Type B pancreatic cell (in vitro differentiated cells): ENCODE measurements at places on chromosomes 7 and 10. TPM values are rescaled to one million over a fixed set of nuclear protein-coding genes. Genes with fewer than 3 reads are reported as not detected.

The INSYN2A gene
- 0.07 and 0.85 TPM in 2 replicates for total RNA-seq

The FXYD4 gene
- 0.97 and 3.1 TPM in 2 replicates for total RNA-seq

The CYP26A1 gene
- total RNA-seq = 1.1 and 4.2 TPM in 2 replicates

The EPO gene
- total RNA-seq = 0.22 and 0.40 TPM in 2 replicates

The SNX10 gene
- total RNA-seq = 1.8 and 2.8 TPM in 2 replicates

The FZD8 gene
- total RNA-seq = 3.7 and 7.5 TPM in 2 replicates

The DRGX gene
- 0.21 and 0.22 TPM in 2 replicates for total RNA-seq

The POMZP3 gene
- 8.9 and 10.5 TPM in 2 replicates for total RNA-seq

The RBP4 gene
- total RNA-seq = 30.3 and 54.3 TPM in 2 replicates

The SPDYE2B gene
- not detected in 2 replicates for total RNA-seq

The MICU1 gene
- 36.9 and 40.3 TPM in 2 replicates for total RNA-seq

GRCh38 chr7:110347081-110347480 lies 743.8 kb upstream of the LRRN3 start:
- no peak for DNase-seq

DNA sequence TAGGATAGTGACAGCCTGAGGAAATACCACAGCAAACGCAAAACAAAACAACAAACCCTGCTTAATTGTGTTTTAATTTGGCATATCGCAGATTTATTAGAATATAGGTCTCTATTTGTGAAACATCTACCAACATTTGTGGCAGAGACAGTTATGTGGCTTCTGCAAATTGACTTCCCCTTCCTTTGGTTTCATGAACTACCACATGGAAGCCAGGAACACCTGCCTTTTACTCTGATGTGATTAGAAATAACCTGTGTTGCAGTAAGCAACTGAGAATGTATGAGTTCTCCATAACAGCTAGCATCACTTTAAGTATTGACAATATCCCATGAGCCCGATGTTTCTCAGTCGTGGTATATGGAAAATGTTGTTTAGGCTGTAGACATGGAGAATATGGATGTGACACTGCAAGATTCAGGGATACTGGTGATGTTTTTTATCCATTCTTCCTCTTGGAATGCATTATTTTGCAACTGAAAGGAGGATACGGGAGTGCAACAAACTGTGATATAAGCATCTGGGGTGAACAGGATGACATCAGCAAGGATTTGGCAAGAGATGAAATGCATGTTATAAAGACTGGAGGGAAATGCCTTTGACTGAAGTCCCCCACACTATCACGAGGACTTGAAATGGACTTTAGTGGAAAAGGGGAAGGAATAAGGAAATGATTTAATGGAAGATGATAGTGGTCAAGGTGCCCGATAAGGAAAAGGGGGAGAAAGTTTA lies 95.9 kb downstream of the CUBN start:
- no peak for DNase-seq

GRCh38 chr10:79342811-79343561 lies 4.3 kb upstream of the PPIF start:
- peak; percentile 50 for DNase-seq

- DNase-seq = no peak
Measured at GRCh38 chr7:73364006-73364728, 36.2 kb downstream of the FKBP6 start.

DNA sequence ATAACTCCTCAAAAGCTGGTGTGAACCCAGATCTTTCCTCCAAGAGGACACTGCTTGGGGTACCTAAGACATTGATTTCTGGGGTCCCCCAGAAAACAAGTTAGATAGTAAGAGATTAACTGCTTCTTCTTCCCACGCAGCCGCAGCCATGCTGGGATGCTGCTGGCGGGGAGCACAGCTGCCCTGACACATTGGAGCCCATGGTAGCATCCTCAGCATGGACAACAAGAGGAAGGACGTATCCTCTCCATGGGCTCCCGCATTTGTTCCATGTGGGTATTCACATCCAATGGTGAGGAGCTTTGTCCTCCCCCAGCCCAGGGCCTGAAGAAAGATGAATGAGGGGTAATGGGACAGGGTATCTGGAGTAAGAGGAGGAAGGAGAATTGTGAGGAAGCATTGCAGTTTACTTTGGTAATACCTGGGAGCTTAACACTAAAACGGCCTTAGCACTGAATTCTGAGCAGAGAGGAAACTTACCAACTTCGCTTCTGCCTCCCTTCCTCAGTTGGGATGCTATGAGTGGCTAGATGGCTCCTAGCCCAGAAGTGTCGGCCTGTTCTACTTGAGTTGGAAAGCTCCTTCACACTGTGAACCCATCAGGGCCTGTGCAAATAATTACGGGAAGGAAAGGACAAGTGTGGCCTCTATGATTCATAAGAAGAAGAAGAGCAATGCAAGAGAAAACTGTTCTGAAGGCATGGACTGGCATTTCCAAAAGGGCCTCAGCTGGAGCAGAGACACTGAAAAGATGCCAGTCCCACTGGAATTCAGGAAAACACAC lies 43.9 kb downstream of the C10orf120 start:
- DNase-seq = no peak

- DNase-seq = no peak
Measured at GRCh38 chr10:55782181-55782580, 578.9 kb downstream of the ZWINT start.

GRCh38 chr10:88385601-88386203 lies 197.4 kb downstream of the RNLS start:
- DNase-seq = no peak

GRCh38 chr10:85983051-85983450 lies 383.5 kb downstream of the GRID1 start:
- DNase-seq = no peak

GRCh38 chr10:98758463-98758862 lies 311.7 kb upstream of the HPS1 start:
- DNase-seq = no peak

- no peak for DNase-seq
Measured at GRCh38 chr10:37246637-37247036, 121.2 kb downstream of the ANKRD30A start.

DNA sequence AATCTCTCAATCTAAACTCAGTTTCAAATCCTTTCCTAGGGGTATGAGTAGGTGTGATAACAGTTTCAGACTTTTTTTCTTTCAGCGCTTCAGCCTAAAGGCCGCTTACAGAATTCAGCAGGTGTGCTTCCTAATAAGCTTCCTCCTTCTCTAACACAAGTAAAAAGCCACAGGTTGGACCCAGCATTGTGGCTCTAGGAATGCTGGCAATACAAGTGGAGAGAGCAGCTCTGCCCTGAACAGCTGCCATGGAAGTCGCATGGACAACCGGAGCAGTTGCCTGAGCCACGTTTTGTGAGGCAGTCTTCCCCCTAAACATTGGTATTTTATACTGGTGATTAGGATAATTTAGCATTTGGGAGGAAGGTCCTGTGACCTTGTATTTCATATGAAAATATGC lies 83.5 kb downstream of the ST7 start:
- no peak for DNase-seq

- DNase-seq = no peak
Measured at GRCh38 chr10:111956841-111957240, 226.7 kb downstream of the GPAM start.

GRCh38 chr10:12081879-12082557 lies 13.3 kb downstream of the DHTKD1 start:
- no peak for DNase-seq

DNA sequence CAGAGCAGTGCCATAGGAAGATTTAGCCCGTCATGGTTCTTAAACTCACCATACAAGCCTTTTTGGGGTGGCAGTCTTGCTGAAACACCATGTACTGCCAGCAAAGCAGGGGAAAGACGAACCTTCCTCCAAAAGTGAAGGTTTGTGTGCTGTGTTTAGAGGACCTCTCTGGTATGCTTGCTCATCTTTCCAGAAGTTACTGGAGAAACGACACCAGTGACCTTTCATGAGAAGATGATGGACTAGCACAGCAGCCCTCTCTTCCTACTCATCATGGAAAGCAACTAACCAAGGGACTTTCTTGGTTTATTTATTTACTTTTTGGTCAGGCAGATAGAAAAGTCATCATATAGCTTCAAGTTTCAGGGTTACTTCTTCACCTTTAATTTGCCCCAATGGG lies 247.4 kb downstream of the PTEN start:
- DNase-seq = no peak

GRCh38 chr7:102455596-102455995 lies 9.1 kb downstream of the ALKBH4 start:
- no peak for DNase-seq

DNA sequence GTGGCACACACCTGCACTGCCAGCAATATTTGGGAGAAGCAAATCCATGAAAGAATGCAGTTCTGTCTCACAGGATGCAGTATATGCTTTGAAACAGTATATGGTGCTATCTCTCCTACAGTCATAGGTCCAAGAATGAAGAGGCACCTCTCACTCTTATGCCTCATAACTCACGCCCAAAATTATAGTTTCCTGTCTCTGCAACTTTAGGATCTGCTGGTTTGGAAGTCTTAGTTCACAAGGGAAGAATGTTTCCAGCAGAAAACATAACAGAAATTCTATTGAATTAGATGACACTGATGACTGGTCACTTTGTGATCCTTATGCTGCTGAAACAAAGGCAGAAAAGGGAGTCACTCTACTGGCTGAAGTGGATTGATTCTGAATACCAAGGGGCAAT lies 5.7 kb downstream of the C10orf67 start:
- DNase-seq = no peak

DNA sequence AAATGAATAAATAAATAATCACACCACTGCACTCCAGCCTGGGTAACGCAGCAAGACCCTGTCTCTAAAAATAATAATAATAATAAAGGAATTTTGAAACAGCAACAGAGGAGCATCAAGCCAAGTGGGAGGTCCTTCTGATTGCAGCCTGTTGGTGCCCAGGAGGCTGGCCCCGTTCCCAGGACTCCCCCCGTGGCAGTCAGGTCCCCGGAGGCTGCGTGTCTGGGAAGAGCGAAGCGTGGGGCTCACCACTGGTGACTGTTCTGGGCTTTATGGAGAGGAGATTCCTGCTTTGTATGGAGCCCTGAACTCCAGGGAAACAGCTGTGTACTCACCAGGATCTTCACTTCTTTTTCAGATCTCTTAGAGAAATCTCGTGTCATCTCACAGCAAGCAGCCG lies 19.3 kb upstream of the MYH16 start:
- DNase-seq = no peak

- DNase-seq = no peak
Measured at GRCh38 chr7:1066242-1066588, 21.7 kb upstream of the GPER1 start.

- no peak for DNase-seq
Measured at GRCh38 chr10:76456197-76456596, 1024.8 kb downstream of the LRMDA start.

- no peak for DNase-seq
Measured at GRCh38 chr7:15463801-15464666, 97.8 kb downstream of the AGMO start.

- no peak for DNase-seq
Measured at GRCh38 chr10:76643511-76643911, 994.1 kb downstream of the KCNMA1 start.

- DNase-seq = no peak
Measured at GRCh38 chr10:2202401-2202800, 465.1 kb upstream of the ADARB2 start.

- no peak for DNase-seq
Measured at GRCh38 chr10:133343558-133343957, 3.6 kb upstream of the PRAP1 start.

- DNase-seq = no peak
Measured at GRCh38 chr7:7596176-7596575, 29.5 kb downstream of the MIOS start.

GRCh38 chr7:42233695-42234331 lies 3.2 kb downstream of the GLI3 start:
- no peak for DNase-seq
